ENCODE measurements at places on chromosomes 5 and 9. TPM values are rescaled to one million over a fixed set of nuclear protein-coding genes. Genes with fewer than 3 reads are reported as not detected.

PRDM9 gene
- polyA plus RNA-seq, result not detected

GNA14 gene
- 2.7 TPM for polyA plus RNA-seq

MOCS2 gene
- polyA plus RNA-seq, result 46.0 TPM

TERT gene
- 4.0 TPM for polyA plus RNA-seq

PCDHB8 gene
- polyA plus RNA-seq, result 0.67 TPM

HTR4 gene
- 4.7 TPM for polyA plus RNA-seq

PCDHGB2 gene
- polyA plus RNA-seq, result 1.0 TPM

ZNF454 gene
- polyA plus RNA-seq, result 2.9 TPM

CATSPER3 gene
- polyA plus RNA-seq, result 1.4 TPM

KIAA1958 gene
- polyA plus RNA-seq, result 8.9 TPM

C1QTNF2 gene
- polyA plus RNA-seq, result 3.1 TPM

EQTN gene
- 0.34 TPM for polyA plus RNA-seq

SLU7 gene
- 40.5 TPM for polyA plus RNA-seq

GRCh38 chr5:39759701-39760100, 334.9 kb upstream of the DAB2 start:
- DNase-seq, result no peak

GRCh38 chr5:141849415-141850243, 28.6 kb downstream of the PCDH1 start:
- peak; percentile 86 for DNase-seq

DNA sequence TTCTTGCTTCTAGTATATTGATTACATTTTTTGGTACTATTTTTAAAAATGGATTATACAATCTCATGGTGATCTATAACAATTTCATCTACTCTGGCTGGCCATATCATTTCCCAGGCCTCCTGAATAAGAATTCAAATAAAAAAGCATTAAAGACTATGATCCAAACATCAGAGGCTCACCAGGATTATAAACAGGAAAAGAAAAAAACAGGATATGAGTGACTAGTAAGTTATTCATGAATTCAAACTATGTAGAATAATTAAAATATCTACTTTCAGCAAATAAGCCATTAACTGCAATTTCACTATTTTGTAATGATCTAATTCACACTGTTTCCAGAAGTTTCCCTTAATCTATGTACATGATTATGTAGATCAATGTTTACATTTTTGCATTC, 293.1 kb upstream of the CDH6 start:
- DNase-seq, result no peak

DNA sequence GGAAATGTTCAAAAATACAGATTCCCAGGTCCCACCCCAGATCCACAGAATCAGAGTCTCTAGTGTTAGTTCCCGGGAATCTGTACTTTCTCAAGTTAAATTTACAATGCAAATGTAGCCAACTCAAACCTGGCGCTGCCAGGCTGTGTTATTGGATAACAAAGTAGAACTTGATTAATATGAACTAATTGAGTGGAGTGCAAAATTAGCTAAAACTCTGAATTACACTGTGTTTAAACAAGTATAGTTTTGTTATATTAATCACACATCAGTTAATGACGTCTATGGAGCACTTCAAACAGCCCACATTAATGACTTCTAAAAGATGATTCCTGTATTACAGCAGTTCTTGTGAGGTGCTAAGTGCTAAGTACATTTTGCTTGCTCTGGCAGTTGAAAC, 32.4 kb upstream of the CYFIP2 start:
- DNase-seq, result no peak

- DNase-seq, result no peak
These were observed 1011.3 kb upstream of the WWC1 start for GRCh38 chr5:167280111-167280510.

- no peak for DNase-seq
These were observed 35.1 kb downstream of the BASP1 start for GRCh38 chr5:17252543-17252942.

DNA sequence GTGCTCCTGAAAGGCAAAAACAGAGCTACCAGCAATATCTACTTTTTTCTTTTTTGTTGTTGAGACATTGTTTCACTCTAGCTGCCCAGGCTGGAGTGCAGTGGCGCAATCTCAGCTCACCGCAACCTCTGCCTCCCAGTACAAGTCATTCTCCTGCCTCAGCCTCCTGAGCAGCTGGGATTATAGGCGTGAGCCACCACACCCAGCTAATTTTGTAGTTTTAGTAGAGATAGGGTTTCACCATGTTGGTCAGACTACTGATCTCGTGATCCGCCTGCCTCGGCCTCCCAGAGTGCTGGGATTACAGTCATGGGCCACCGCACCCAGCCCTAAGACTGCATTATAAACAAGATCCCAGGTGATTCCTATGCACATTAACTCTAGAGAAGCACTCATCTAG, 17.0 kb downstream of the PLPP1 start:
- peak; percentile 81 for DNase-seq

DNA sequence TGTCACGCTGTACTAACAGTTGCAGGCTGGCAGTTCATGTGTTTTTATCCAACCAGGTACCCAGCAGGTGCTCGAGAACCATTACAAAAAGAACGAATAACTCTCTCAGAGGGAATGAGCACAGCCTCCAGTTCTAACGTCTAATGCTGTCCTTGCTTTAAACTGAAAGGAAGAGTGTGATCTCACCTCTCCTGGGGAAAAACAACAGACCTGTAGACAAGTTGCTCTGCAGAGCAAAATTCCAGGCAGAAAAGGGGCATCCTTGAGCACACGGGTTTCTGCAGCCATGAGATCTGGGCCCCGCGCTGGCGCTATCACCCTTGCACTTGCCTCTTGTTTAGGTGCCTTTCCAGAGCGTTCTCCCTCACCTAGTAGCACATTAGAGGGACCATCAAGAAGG, 92.5 kb upstream of the DNAH5 start:
- no peak for DNase-seq

- no peak for DNase-seq
These were observed 12.3 kb upstream of the STING1 start for GRCh38 chr5:139494832-139495231.

- DNase-seq, result no peak
These were observed 110.1 kb upstream of the RAD23B start for GRCh38 chr9:107172979-107173347.

DNA sequence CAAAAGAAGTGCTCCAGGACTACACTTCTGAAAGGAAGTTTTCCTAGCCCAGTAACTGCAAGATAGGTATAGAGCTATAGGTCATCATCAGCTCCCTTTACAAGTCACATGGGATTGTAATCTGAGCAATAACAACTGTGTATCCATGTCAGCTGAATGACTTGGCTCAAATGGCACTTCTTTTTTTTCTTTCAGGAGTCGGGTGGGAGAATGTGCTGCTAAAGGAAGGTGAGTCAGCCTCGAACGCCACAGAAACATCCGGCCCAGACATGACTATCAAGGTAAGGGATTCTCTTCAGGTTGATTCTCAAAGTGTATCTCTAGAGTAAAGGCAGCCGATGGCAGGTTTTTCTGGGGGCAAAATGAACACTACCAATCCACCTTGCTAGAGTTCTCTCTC, 192.2 kb downstream of the C9orf152 start:
- peak; percentile 49 for DNase-seq

GRCh38 chr9:134459164-134459563, 132.9 kb downstream of the RXRA start:
- no peak for DNase-seq

DNA sequence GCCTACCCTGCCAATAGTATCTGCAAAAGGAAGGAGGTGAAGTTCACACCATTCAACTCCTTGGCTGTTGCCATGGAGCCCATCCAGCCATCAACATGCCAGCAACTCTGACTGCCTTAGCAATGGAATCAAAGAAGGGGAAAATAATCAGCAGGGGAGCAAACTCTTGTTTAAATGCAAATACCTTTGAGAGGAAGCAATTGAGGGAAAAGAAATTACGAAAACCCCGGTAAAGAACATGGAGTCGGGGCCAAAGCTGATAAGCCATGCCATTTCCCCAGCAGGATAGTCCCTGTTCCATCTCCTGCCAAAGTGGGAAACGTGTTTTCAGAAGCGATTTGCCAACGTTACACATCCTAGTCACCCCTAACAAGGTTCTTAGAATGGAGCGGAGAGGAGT, 69.0 kb downstream of the MFAP3 start:
- DNase-seq, result no peak

- no peak for DNase-seq
These were observed 216.2 kb downstream of the TRIO start for GRCh38 chr5:14359069-14360043.

DNA sequence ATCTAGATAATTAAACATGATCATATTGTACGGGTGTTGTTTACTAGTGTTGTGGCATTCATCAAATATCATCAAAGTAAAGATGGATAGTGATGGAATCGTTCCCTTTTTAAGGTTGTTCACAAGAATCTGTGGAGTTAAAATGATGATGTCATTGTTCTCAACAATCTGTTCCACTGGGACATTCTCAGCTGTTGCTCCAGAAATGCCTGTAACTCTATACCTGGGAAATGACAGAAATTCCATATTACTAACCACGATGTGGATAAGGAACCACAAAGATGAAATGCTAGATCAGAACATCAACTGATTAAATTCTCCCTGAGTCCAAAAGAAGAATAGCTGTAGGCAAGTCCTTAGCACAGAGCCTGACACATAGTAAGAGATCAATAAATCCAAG, 38.0 kb downstream of the RIGI start:
- no peak for DNase-seq

- DNase-seq, result no peak
These were observed 21.7 kb upstream of the HOMER1 start for GRCh38 chr5:79535477-79536192.

DNA sequence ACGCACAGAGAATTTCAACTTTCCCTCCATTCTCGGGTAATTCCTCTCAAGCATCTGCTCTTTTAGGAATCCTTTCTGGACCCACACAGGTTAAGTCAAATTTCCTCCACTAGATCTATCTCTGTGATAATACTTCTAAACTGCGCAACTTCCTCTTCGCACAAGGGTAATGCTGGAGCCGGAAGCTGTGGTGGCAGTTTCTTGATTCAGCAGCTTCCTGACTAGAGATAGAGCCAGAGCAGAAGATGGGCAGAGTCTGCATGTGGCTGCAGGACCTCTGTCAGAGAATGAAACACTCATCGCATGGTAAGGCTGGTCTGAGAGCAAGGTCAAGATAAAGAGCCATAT, 11.1 kb upstream of the CDC42SE2 start:
- DNase-seq, result no peak

Measured in large intestine (tissue), 12 donors.